Stimulated activated CD4-positive, alpha-beta T cell treated with anti-CD3 and anti-CD28 coated beads, Interleukin-2, amount 100 ng/mL, for 48 hours (primary cell): ENCODE measurements at places on chromosomes 4 and X.

- DNase-seq, result no peak
These were observed 77.3 kb downstream of the AFF2 start for GRCh38 chrX:148577741-148578140.

- DNase-seq, result no peak
These were observed 248.5 kb downstream of the GRIA3 start for GRCh38 chrX:123432361-123433150.

GRCh38 chrX:25049357-25049756 lies 33.6 kb upstream of the ARX start:
- DNase-seq, result no peak

DNA sequence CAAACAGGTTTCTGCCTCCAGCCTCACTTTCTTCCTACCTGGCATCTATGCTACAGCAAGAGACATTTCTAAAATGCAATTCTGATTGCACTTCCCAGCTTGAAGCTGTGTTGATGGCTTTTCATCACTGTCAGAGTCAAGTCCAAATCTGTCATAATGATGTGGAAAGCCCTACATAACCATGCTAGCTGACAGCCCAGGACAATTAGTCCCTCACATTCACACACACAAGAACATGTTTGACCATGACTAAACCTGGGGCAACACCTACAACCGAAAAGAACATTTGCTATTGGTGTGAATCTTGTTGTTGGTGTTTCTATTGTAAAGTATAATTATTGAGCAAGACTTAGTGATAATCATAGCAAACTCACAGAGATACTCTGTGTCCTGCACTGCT lies 58.2 kb downstream of the PPM1K start:
- no peak for DNase-seq

GRCh38 chrX:119636419-119636818 lies 30.2 kb upstream of the NKRF start:
- no peak for DNase-seq

DNA sequence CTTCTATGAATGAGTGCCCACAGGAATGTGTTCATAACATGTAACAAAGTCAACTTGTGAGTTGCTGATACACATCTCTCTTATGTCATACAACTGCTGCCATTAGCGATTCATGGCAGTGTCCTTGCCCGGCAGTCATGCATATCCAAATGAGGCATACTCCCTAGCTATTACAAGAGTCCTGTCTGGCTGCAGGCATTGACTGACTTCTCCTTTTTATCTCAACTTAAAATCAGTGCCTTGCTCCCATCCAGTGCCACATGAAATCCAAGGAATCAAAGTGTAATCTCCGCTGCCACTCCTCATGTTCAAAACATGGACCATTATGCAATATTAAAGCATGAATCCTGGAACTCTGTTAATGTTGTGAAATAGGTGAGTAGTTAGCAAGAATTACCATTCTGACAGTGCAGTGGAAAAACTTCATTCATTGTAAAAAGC lies 348.9 kb upstream of the FTHL17 start:
- DNase-seq, result no peak

- no peak for DNase-seq
These were observed 21.4 kb upstream of the CENPU start for GRCh38 chr4:184755278-184755677.

GRCh38 chr4:177860171-177860570 lies 417.9 kb upstream of the AGA start:
- DNase-seq, result no peak

GRCh38 chr4:54268151-54268550 lies 39.1 kb downstream of the PDGFRA start:
- no peak for DNase-seq

DNA sequence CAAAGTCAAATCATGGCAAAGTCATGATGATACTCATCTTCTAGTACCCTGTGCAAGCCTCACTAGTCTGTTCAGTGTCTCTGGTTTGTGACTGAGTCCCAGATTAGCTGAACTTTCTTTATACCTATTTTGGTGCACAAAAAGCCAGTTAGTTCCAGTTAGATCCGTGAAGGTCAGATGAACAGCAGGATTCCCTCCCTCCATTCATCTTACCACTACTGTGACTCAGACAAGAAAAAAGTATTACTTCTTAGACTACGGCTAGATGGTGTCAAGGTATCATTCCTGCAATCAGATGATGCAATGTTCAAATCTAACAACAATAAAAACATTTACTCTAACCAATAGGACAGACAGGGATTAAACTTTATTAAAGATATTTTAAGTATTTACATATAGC lies 30.4 kb downstream of the ARHGEF6 start:
- DNase-seq, result no peak

- DNase-seq, result no peak
These were observed 246.3 kb downstream of the PALLD start for GRCh38 chr4:168743131-168743530.

DNA sequence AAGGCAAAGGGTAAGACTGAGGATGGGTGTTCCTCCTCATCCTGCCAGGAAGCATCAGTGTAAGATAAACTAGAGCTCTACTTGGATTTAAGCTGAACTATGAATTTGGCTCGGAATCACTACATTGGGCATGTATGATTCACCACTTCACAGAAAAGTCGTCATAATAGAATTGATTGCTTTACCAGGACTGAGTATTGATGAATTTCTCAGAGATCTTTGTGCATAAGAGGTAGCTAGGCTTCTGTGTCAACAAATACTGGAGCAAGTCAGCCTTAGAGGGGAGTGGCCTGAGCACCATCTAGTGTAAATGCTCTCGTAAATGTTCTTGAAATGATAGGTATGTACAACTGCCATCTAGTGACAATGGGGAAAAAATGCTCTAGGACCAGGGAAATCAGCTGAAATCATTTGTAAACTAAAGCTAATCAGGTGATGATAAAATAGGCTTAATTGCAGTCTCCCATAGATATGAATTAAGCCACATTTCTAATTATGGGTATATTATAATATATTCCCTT lies 309.5 kb upstream of the FMR1 start:
- DNase-seq, result no peak

- no peak for DNase-seq
These were observed 50.6 kb upstream of the ANKRD17 start for GRCh38 chr4:73309211-73309610.
